ENCODE measurements at places on chromosomes 2 and 18. TPM values are rescaled to one million over a fixed set of nuclear protein-coding genes. Genes with fewer than 3 reads are reported as not detected.

DNA sequence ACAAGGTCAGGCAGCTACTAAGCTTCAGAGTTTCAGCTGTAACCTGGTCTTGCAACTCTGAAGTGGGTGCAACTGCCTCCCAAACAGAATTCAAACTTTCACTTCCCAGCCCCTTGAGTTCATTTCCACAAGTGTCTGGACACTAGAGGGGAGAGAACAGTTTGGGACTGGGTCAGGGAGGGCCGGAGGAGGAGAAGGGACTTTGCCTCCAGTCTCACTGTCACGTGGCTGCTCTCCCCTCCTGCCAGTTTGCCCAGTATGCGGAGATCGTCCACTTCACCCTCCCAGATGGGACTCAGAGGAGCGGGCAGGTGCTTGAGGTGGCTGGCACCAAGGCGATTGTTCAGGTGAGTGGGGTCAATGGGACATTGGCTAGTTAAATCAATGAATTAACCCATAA is 20.6 kb upstream of the ANKRD53 start:
- peaks cover 4% of the 10 kb centered on the region for H3K36me3 ChIP-seq
- no peak for DNase-seq
- H3K27me3 ChIP-seq = peaks cover 2% of the 10 kb centered on the region
- no peak overlapping the region for H3K27ac ChIP-seq

DNA sequence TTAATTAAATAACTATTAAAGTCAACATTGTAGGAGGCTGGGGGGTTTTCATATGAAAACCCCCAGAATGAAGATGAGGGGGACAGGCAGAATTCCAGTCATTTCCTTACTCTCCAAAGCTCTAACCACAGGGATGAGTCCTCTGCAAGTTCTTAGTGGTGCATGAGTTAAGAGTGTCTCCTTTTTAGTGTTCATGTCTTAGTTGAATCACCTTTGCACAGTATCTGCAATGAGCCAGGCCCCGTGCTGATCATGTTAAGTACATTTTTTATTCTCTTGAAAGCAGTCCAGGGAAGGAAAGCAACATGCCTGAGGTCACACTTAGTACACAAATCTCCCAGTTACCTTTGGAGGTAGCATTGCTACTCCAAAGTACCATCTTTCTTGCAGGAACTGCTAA is 25.7 kb upstream of the MSGN1 start:
- no peak overlapping the region for H3K4me3 ChIP-seq
- H3K4me1 ChIP-seq = peaks cover 4% of the 10 kb centered on the region
- peaks cover 15% of the 10 kb centered on the region for H3K27me3 ChIP-seq
- H3K36me3 ChIP-seq = no peaks in the 10 kb centered on the region
- H3K27ac ChIP-seq = no peak overlapping the region
- DNase-seq = no peak

DNA sequence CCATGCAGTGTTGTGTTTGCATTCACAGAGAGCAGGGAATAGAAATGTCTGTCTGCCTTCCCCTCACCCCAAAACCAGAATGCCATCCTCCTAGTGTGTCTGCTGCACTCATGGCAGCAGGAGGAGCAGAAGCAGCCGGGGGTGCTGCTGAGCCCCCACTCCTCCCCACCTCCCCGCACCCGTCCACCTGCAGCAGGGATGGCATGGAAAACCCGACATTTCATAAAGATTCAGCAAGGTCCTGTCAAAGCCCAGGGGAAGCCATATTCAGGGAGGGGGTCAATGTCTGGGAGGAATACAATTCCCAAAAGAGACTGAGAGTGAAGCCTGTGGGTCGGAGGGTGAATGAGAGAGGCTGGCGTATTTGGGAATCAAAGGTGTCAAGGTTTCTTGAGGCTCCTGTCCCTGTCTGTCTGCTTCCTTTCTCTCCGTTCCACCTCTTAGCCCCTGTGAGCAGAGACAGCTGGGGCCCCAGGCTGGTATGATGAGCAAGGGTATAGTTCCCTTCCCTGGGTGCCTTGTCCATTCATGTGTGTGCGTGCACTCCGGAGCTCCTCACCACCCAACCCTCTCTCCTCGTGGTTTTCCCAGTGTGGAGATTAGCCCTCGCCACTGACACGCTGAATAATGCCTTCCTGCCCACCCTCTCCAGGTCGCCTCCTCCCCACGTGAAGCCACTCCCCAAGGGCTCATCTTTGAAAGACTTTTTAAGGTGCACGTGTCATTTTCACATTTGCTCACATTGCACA is 133.5 kb upstream of the ZNF236 start:
- peaks cover 36% of the 10 kb centered on the region for H3K27me3 ChIP-seq
- no peak overlapping the region for H3K4me3 ChIP-seq

GRCh38 chr2:54228945-54229344 is 27.1 kb downstream of the TSPYL6 start:
- H3K4me1 ChIP-seq = peaks cover 24% of the 10 kb centered on the region
- H3K27ac ChIP-seq = no peak overlapping the region
- peaks cover 2% of the 10 kb centered on the region for H3K36me3 ChIP-seq
- H3K4me3 ChIP-seq = no peak overlapping the region

HOXD3 gene
- total RNA-seq = not detected

DNA sequence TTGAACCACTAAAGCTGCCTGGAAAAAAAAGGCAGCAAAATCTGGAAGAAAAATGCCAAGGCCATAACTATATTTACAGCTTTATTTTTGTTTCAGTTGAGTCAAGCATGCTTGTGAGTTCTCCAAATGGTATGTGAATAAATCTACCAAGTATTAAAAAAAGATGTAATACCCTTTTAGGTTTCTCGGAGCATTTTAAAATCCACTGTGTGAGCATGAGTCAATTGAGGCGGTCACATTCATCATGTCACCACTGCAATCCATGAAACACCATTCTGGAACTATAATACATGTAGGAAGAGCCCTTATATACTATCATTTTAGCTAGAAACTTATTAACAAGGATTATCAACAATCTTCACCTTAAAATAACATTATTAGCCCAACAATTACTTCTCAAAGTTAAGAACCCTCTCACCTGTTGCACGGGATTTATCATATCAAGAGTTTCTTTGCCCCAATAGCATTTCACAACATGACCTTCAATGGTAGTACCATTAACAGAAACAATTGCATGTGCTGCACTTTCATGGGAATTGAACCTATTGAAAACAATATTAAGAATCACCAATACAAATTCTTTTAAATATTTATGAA is 24.2 kb upstream of the C2orf42 start:
- H3K4me1 ChIP-seq = peaks cover 23% of the 10 kb centered on the region
- no peak for DNase-seq
- no peak overlapping the region for H3K4me3 ChIP-seq
- H3K27me3 ChIP-seq = no peaks in the 10 kb centered on the region

DNA sequence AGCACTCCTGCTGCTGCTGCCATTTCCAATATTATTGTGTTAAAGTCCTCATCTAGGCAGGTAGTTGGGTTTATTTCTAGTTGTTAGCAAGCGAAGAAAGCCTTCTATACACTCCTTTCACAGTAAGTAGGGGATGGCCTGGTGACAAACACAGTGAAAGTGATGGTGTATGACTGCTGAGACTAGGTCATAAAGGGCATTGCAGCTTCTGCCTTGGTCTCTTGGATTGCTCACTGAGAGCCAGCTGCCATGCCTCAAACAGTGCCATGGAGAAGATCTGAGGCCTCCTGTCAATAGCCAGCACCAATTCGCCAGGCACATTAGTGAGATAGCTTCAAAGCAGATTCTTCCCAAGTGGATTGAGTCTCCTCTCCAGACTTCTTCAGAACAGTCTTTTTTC is 27.6 kb upstream of the MSTN start:
- H3K4me1 ChIP-seq = peaks cover 7% of the 10 kb centered on the region
- no peaks in the 10 kb centered on the region for H3K27me3 ChIP-seq
- H3K4me3 ChIP-seq = no peak overlapping the region
- H3K36me3 ChIP-seq = no peaks in the 10 kb centered on the region

IL1RN gene
- not detected for total RNA-seq

DNA sequence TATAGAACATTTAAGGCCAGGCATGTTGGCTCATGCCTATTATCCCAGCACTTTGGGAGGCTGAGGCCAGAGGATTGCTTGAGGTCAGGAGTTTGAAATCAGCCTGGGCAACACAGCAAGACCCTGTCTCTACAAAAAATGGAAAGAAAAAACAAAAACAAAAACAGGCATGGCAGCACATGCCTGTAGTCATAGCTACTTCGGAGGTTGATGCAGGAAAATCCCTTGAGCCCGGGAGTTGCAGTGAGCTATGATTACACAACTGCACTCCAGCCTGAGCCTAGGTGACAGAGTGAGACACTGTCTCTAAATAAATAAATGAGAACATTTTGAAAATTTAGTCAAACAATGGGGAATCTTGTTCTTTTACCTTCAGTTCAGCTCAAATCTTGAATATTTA is 12.1 kb upstream of the YES1 start:
- H3K27ac ChIP-seq = no peak overlapping the region
- H3K27me3 ChIP-seq = no peaks in the 10 kb centered on the region
- DNase-seq = no peak
- no peaks in the 10 kb centered on the region for H3K36me3 ChIP-seq

GCG gene
- 0.31 TPM for total RNA-seq

DNA sequence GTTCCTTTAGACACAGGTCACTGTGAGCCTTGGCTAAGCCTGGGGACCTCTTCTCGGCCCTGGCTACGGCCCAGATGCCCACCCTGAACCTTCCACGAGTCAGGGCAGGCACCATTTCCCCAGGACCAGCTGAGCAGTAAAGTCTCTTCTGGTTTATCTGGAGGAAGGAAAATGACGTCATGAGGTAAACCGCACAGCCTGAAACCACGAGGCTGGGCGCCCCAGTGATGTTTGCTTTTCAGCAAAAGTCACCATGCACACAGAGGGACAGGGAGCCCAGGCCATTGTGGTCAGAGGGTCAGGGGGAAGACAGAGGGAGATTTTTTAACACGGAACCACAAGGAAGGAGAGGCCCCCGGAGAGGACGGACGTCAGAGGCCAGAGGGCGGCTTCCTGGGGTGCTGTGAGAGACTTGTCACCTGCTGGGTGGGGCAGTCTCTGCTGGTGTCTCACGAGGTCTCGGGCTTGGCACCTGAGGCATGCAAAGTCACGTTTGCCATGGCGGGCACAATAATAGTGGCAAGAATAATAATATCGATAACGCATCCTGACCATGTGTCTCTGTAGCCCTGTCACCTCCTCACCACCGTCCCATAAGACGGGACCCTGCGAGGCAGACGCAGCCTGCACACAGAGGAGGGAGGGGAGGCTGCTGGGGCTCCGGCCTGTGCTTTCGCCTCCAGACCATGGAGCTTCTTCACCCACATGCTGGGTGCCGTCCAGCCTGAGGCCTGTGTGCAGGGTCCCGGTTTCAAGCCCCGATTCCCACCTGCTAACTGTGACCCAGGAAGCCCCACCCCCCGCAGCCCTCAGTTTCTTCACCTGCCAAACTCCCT is 33.2 kb upstream of the FOSL2 start:
- H3K27me3 ChIP-seq = no peaks in the 10 kb centered on the region
- no peak overlapping the region for H3K27ac ChIP-seq
- DNase-seq = no peak

DSG2 gene
- total RNA-seq = 43.7 TPM

GRCh38 chr2:145146691-145147090 is 626.8 kb upstream of the ZEB2 start:
- peaks cover 3% of the 10 kb centered on the region for H3K36me3 ChIP-seq
- no peaks in the 10 kb centered on the region for H3K27me3 ChIP-seq
- H3K4me3 ChIP-seq = no peak overlapping the region
- no peak overlapping the region for H3K27ac ChIP-seq
- no peak for DNase-seq

IMP4 gene
- 43.5 TPM for total RNA-seq

- H3K27ac ChIP-seq = no peak overlapping the region
- DNase-seq = no peak
- no peaks in the 10 kb centered on the region for H3K4me1 ChIP-seq
- H3K36me3 ChIP-seq = no peaks in the 10 kb centered on the region
These were observed 583.0 kb downstream of the THSD7B start for GRCh38 chr2:137348301-137348700.

DNA sequence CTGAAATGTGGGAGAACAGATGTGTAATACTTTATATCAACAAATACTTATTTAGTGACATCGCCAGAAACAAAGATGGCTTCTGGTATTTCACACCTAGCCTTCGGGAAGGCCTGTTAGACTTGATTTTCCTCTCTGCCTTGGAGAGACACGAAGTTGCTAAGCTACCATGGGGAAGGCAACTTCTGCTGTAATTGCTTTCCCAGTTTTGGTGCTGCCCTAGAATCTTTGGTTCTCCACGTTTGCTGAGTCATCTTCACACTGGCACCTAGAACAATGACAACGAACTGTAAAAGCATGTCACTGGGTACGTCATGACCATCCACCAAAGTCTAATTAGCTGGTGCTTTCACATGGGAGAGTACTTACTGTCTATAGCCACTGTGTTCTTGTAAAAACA is 58.7 kb upstream of the ACTR3 start:
- no peaks in the 10 kb centered on the region for H3K4me1 ChIP-seq
- H3K27me3 ChIP-seq = no peaks in the 10 kb centered on the region
- no peak overlapping the region for H3K4me3 ChIP-seq
- DNase-seq = no peak
- H3K36me3 ChIP-seq = no peaks in the 10 kb centered on the region

ADRA2B gene
- not detected for total RNA-seq

- no peak overlapping the region for H3K27ac ChIP-seq
- no peaks in the 10 kb centered on the region for H3K27me3 ChIP-seq
- peak overlapping the region; percentile 59 for H3K4me3 ChIP-seq
- H3K4me1 ChIP-seq = peaks cover 7% of the 10 kb centered on the region
- DNase-seq = no peak
These were observed 67.1 kb downstream of the SUMO1 start for GRCh38 chr2:202171241-202171825.

DNA sequence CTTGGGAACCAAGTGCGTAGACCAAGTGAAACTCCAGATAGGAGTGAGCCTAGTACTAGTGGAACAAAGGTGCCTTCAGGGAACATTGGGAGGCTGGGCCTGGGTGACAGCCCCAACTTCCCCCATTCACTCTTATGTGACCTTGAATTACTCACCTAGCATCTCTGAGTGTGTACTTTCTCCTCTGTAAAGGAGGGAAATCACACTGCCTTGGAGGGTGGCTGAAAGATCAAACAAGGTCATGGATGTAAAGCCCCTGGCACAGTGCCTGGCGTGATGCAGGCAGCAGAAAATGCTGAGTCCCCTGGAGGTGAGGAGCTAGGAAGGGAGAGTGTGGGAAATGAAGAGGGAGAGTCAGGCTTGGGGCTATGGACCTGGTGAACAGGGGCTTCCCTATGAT is 45.9 kb downstream of the MARCO start:
- H3K4me1 ChIP-seq = no peaks in the 10 kb centered on the region
- DNase-seq = no peak
- H3K4me3 ChIP-seq = no peak overlapping the region

- H3K4me3 ChIP-seq = no peak overlapping the region
- H3K27me3 ChIP-seq = peaks cover 42% of the 10 kb centered on the region
- H3K27ac ChIP-seq = no peak overlapping the region
These were observed 26.5 kb upstream of the TWIST2 start for GRCh38 chr2:238821391-238821790.

GRCh38 chr18:47050468-47050867 is 15.0 kb upstream of the ELOA2 start:
- peaks cover 3% of the 10 kb centered on the region for H3K27me3 ChIP-seq
- DNase-seq = no peak
- no peak overlapping the region for H3K27ac ChIP-seq

DNA sequence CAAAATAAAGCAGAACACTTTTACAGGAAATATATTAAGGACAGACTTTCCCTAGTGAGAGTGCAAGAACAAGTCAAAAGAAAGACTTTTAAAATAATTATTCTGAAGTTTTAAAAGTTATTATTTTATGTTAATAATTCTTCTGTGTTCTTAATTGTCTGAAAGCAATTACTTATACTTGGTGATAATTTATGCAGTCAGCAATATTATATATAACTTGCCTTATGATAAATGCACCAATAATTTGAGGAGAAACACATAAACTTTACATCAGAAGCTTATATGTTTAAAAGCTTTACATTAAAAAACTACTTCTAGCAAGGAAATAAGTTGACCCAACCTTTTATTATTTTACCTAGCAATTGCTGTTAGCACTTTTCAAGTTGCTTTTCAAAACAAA is 3.5 kb upstream of the CALCRL start:
- no peaks in the 10 kb centered on the region for H3K27me3 ChIP-seq
- no peaks in the 10 kb centered on the region for H3K36me3 ChIP-seq
- no peak overlapping the region for H3K4me3 ChIP-seq
- no peak for DNase-seq
- no peak overlapping the region for H3K27ac ChIP-seq
